Stimulated activated CD8-positive, alpha-beta memory T cell treated with anti-CD3 and anti-CD28 coated beads, Interleukin-15, amount 100 ng/mL, for 4 hours (primary cell): ENCODE measurements at places on chromosomes 5 and 9.

GRCh38 chr9:124663046-124663961 is 107.8 kb downstream of the NR6A1 start:
- DNase-seq = no peak

DNA sequence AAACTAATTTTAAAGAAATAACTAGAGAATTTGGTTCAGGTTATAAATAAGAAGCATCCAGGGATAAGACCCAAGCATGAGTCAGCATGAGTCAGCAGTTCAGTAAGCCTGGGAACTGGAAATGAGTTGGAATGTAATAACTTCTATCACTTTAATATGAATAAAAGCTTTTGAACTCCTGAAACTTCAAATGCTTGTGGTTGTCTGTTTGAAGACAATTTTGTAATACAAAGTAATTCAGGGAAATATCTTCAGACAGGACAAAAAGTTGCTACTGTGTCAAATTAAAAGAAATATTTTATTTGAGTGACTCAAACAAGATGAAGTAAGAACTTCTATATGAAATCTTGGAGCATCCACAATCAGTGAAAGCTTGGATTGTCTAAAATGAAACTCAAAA is 331.2 kb upstream of the DAB2 start:
- DNase-seq = no peak

GRCh38 chr5:136242136-136242535 is 49.2 kb upstream of the SMIM32 start:
- no peak for DNase-seq

GRCh38 chr9:102840335-102840734 is 154.8 kb upstream of the CYLC2 start:
- no peak for DNase-seq

GRCh38 chr5:111935835-111936234 is 178.8 kb upstream of the NREP start:
- DNase-seq = no peak
